Stimulated activated CD4-positive, alpha-beta T cell treated with anti-CD3 and anti-CD28 coated beads, Interleukin-12 subunit alpha, Interleukin-12 subunit beta, amount 100 ng/mL, for 48 hours (primary cell): ENCODE measurements at places on chromosomes 13 and 19.

GRCh38 chr19:11093689-11094238 is 4.5 kb downstream of the LDLR start:
- no peak for DNase-seq

GRCh38 chr19:31529121-31529520 is 179.9 kb upstream of the TSHZ3 start:
- no peak for DNase-seq

GRCh38 chr13:79353693-79354092 is 52.4 kb downstream of the RBM26 start:
- no peak for DNase-seq

- DNase-seq: no peak
Observed at GRCh38 chr19:54312436-54313377, at the start of gene LILRA5. TSS of gene LILRA5 (minus strand) at chr19:54313166. CDS start at chr19:54313019, 147 bp downstream.

- DNase-seq: no peak
Observed at GRCh38 chr19:10871711-10872545, 575 bp downstream of the CARM1 start.

- DNase-seq: no peak
Observed at GRCh38 chr13:31172001-31172400, 10.3 kb upstream of the HSPH1 start.

- peak; percentile 4 for DNase-seq
Observed at GRCh38 chr19:56637976-56638555, 4.9 kb upstream of the SMIM17 start.

DNA sequence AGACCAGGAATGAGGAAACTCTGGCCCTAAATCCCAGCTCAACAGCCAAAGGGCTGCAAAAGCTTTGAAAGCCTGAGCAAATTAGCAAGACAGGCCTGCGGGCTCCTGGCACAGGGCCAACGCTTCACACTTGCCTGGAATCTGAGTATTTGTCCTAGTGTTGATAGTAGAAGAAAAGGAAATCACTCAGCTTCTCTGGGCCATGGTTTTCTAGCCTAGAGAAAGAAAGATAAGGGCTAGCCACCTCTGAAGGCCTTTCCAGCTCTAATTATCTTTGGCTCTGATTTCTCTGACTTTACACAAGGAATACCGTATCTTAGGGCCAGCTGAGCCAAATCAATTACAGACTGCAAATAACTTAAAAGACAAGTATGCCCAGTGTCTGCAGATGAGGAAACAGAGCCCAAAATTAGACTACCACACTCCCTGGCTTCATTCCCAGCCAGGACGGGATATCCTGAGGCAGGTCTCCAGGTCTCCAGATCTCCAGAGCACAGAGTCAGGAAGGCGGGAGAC is 69.6 kb downstream of the STK24 start:
- no peak for DNase-seq

GRCh38 chr13:48874165-48874564 is 101.5 kb upstream of the FNDC3A start:
- no peak for DNase-seq

DNA sequence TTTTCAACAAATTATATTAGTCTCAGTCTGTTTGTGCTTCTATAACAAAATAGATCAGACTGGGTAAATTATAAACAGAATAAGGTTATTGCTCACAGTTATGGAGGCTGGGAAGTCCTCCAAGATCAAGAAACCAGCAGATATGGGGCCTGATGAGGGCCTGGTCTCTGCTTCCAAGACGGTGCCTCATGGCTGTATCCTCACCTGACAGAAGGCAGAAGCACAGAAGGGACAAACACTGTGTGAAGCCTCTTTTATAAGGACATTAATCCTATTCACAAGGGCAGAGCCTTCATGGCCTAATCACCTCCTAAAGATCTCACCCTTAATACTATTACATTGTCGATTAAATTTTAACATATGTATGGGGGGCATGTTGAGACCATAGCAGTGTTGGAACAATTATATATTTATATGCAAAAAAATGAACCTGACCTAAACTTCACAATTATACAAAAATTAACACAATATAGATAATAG is 12.7 kb downstream of the F10 start:
- DNase-seq: no peak

GRCh38 chr19:31261603-31262212 is 87.5 kb downstream of the TSHZ3 start:
- no peak for DNase-seq

GRCh38 chr13:53167561-53167960 is 138.9 kb downstream of the OLFM4 start:
- DNase-seq: no peak

- no peak for DNase-seq
Observed at GRCh38 chr13:51923983-51924539, 62.3 kb downstream of the CCDC70 start.

GRCh38 chr13:108003626-108004025 is 211.7 kb downstream of the LIG4 start:
- no peak for DNase-seq

- no peak for DNase-seq
Observed at GRCh38 chr19:34733266-34733745, 737 bp upstream of the ZNF181 start.

DNA sequence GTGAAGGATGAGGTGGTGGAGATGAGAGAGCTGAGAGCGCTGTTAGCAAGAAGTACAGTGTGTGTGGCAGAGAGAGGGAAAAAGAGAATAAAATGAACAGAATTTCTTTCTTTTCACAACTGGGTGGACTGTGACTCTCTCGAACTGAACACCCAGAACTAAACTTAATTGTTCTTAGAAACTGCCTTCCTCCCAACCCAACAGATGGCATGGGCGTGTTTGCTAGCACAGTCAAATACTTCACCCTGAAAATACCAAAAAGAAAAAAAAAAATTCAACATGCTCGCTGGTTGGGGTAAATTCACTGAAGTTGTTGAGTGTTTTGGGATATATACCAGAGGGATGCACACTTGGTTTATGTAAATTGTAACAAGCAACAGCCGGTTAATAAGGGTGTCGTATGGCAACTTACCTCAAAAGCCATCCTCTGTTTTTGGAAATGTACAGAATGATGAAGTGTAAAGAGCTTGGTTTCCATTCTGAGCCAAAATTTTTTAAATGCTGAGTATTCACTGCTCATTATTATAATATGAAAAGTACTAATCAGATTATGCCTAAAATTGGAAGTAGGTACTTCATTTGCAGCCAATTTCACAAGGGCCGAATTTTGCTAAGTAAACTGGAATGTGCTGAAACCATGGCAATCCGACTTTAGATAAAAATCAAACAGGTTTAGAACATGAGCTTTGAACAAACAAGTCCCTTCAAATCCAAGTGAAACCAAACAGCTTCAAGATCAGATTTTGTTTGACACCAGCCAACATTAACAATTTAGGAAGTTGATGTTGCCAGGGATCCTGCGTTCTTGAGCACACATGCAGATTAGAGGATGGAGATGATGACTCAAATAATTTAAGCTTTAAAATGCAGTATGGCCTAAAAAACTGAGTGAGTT is 115.8 kb downstream of the ZIC5 start:
- no peak for DNase-seq

DNA sequence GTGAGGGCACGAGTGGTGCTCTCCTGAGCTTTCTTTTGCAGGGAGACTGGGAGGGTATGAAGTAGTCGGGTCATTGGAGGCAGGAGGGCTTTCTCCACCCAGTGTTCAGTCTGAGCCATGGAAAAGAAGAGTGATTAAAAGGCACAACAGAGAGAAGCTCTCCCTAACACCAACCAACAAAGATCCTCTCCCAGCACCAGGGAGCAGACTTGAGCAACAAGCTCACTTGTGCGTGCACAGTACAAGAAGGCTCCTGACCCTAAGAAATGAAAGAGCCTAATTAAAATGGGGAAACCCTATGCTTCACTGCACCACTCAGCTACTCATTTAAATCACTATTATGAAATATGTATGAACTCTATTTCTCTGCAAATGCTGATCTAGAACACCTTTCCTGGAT is 276.3 kb upstream of the SOX21 start:
- no peak for DNase-seq

DNA sequence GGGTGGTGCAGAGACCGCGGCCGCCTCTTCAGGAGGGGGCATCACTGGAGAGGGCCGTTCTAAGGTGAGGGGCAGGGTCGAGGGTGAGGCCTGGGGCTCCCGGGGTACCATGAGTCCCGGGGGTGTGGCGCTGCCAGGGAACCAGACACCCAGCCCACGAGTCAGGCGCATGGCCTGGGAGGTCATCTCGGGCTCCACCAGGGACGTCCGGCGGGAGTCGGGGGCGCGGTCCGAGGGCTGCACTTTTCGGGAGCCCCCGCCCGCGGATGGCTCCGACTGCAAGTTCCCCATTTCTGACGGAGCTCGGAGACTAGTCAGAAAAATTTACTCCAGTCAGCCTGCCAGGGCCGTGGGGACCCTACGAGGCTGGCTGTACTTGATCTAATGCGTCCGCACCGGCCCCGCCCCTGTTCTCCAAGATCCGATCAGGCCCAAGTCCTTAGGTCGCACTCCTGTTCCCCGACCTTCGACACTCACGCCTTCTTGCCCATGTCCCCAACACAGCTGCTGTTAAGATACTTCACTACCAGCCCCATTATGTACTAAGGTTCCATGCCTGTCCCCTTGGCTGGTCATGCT is 774 bp downstream of the GGN start:
- DNase-seq: no peak

DNA sequence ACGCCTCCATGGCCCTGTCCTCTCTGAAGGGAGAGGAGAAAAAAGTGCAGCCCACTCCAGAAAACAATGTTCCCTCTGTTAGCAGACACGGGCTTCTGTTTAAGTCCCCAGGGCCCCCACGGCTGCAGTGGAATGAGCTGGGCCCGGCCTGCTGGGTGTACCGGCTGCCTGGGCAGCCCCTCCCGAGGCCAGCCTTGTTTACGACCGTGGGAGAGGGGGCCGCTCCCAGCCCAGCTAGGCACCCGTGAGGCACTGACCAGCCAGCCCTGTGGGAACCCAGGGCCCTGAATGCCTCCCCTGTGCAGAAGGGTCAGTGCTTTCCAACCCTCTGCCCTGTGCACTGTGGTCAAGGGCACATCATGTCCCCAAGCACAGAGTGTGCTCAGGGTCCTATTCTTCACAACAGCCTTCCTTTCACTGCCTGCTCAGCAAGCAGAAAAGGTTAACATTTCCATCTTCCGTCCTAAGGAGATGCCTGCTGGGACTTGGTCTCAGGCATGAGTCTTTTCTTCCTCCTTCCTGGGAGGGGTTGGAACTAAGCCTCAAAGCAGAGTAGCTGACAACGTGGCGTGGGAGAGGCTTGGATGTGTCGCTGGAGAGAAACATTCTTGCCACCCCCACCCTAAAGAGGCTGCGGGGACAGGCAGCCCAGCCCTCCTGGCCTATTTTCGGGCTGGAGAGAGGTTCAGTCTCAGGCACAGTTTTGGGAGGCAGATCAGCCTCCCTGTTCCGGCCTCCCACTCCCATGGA is 90.1 kb downstream of the RGCC start:
- no peak for DNase-seq

DNA sequence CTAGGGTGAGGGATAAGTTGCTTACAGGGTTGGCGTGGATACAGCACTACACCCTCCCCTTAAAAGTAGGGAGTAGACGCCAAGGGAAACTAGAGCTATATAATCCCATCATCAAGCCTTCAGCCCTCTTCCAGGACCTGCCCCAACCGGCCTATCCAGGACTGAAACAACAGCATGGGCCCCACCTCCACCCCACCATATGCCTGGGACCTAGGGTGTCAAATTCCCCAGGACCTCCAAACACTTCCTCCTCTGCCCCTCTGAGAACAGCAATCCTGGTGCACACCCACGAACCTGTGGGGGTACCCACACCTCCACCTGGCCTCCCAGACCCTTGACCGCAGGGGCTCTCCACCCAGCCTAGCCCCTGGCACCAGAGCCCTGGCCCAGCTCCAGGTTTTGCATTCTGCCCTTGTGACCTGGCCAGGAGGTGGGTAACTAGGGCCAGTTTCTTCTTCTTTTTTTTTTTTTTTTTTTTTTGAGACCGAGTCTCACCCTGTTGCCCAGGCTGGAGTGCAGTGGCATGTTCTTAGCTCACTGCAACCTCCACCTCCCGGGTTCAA is 1.4 kb upstream of the CYP2F1 start:
- DNase-seq: no peak

DNA sequence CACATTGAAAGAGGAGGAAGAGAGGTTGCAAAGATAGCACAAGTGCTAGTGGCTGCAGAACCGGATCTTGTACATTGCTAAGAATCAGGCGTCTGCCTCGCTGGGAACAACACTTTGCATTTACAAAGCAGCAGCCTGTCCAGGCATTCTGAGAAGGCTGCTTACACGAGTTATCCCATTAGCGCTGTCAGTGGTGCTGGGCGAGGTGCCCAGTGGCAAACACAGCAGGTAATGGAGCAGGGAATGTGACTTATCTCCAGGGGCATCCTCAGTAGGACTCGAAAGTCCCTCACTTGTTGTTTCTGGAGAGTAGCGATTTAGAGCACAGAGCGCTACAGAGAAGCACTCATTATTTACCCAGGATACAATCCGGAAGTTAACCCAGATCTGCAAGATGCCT is 209.6 kb downstream of the OLFM4 start:
- DNase-seq: no peak

DNA sequence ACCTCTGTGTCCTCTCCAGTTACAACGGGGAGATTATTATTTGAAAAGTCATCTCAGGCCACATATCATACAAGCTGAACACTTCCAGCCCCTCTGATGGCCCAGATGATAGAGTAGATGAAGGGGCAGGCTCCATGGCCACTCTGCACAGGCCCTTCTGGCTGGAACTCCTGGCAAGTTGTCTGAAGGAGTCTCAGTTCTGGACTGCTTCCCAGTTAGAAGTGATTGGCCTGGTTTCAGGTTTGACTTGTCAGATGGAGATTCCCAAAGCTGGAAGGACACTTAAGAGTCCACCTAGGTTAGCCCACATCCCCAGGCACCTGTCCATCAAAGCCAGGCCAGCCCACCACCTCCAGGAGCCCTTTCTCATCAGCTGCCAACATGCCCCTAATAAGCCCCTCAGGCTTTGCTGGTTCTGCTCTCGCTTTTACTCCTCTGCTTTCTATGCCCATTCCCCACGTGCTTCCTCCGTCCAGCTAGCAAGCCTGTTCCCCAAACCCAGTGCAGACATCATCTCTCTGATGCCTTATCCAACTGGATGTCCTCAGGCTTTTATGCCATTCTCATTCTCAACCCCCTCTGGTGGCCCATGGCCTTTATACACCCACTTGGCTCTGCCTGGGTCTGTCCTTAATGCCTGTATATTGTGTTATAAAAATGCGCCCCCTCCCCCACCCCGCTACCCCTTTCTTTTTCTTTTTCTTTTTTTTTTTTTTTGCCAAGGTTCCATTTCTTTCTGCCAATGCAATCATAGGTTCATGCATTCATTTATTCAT is 56.5 kb downstream of the HSPH1 start:
- no peak for DNase-seq

GRCh38 chr13:75123428-75123827 is 358.5 kb downstream of the TBC1D4 start:
- DNase-seq: no peak

DNA sequence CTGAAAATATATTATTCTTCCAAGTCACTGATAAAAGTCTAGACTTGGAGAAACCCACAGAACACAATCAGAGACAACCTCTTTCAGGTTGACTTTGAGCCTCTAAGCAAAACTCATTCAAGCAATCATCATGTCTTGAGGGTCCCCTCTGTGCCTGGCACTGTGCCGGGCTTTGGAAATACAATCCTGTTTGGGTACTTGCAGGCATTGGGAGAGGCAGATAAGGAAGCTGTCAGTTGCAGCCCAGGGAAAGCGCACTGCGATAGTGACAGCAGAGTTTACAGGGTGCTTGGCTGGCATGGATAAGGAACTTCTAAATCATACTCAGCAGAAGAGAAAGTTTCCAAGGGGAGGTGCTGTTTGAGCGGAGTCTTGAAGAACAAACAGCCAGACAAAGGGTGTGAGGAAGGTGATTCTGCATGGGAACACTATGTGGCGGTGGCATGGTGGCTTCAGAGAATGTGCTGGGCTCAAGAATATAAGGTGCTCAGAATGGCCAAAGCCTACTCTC is 9.1 kb downstream of the SERP2 start:
- no peak for DNase-seq
